ENCODE measurements at places on chromosomes 1 and 21.

- no peak for DNase-seq
Observed at GRCh38 chr1:25553749-25554429, 10.5 kb downstream of the LDLRAP1 start.

- DNase-seq, result no peak
Observed at GRCh38 chr1:247529771-247530355, 6.4 kb downstream of the OR2C3 start.

DNA sequence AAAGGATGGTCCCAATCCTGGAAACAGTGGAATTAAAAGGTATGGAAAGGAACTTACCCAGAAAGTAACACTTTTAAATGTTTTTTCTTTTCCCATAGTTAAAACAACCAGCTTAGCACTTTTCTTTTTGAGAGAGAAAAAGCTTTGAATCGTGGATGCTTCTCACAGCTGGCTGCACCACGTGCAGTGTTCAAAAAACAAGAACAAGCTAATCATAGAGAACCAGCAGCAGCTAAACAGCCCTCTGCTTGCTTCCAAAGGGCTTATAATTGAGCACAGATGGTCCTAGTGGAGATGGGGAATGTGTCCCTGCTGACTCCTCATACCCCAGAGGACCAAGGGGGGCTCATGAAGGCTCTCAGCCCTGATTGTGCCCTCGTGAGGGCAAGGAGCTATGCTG, 26.4 kb downstream of the UTP25 start:
- DNase-seq, result no peak

- no peak for DNase-seq
Observed at GRCh38 chr1:53206735-53207379, 10.2 kb downstream of the CPT2 start.

- no peak for DNase-seq
Observed at GRCh38 chr21:34630536-34631143, 15.7 kb upstream of the RCAN1 start.

GRCh38 chr1:165907256-165907857, 79.9 kb downstream of the UCK2 start:
- DNase-seq, result no peak

All from activated T-helper 1 cell treated with anti-CD3 and anti-CD28 coated beads, Interleukin-2, amount 50 U/mL, for 16 hours (primary cell).